ENCODE measurements at places on chromosomes 6 and 20.

DNA sequence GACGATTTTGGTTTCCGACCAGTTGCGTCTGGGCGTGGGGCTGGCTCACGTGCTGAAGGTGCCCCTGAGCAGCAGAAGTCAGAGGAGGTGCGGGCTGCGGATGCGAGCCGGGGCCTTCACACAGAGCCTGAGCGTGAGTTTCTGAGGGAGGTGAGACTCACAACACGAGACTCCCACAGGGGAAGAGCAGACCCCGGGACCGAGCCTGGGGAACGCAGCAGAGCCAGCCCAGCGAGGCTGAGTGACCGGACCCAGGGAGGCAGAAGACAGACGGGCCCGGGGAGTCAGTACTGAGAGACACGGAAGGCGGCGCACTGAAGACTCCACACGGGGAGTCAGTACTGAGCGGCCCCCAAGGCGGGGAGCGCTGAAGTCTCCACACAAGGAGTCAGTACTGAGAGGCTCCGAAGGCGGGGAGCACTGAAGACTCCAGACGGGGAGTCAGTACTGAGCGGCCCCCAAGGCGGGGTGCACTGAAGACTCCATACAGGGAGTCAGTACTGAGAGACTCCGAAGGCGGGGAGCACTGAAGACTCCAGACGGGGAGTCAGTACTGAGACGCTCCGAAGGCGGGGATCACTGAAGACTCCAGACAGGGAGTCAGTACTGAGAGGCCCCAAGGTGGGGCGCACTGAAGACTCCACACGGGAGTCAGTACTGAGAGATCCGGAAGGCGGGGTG is 77.8 kb downstream of the DLL1 start:
- no peak for DNase-seq

DNA sequence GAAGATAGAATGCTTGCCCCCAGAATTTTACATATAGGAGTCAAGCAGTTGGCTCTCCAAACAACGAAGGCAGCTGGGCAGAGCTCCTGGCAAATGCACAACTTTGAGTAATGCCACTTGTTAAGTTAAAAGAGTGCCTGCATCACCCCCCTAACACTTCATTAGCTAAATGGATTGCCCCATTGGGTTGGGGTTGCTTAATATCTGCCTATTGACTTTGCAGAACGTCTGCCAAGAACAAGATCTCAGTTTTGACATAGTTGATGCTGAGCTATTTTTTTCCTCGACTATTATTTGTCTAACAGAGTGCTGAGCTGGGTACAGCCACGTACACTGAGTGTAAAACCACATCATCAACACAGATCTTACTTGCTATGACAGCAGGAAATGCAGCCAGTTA is 12.1 kb downstream of the ANKRD60 start:
- no peak for DNase-seq

DNA sequence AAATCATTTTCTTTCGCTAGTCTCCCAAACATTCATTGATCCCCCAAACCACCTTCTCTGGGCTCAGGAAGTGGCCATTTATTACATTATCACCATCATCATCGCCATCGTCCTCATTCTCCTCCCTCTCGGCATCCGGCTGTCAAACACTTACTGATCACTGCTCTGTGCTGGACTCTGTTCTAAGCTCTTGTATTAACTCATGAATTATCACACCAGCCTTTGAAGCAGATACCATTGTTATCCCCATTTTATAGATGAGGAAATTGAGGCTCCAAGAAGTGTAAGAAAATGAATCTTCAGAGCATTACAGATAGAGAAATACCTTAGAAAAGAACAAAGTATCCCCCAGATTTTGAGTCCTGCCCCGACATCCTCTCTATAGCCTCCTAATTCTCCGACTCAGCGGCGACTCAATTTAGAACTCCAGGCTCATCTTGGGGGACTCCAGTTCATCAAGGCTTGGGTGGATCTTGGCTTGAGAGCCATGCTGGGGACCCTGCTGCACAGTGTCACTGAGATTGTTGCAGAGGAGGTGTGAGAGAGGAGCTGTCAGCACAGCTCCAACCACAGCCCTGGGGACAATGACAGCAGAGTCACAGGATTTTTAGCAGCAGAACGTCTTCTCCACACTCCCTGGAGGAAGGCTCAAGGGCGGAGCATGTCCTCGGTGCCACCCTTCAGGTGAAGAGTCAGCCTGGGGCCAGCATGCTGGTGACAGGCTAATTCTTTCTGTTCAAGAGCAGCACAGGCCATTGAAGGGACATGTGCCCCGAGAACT is 6.6 kb upstream of the EEF1E1 start:
- DNase-seq = no peak

DNA sequence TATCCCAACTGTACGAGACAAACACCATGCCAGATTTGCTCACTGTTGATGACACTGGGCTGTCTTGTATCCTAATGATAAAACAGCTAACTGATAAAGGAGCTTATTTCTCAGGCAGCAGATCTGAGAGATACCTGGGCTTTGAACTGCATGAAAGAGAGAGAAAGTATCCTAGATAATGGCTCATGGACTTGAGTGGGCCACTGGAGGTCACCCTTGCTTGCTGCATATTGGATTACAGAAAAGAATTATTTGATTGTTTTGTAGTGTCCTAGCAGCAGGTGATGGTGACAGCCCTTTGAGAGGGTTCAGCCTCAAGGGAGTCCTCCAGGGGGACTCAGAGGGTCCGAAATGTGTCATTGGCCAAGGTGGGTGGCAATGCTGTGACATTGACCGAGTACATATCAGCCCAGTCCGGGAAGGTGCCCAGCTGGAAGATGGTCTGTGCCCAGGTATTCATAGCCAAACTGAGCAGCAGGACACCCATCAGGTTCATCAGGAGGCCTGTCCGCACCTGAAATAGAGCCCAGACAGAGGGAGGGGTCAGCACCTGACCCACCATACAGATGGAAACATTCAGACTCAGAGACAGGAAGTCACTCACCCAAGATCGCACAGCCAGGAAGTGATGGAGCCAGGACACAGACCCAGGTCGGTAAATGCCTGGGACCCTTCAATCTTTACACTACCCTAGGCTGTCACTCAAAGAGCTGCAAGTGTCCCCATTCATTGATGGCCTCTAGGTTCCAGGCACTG is 9.4 kb upstream of the OCSTAMP start:
- no peak for DNase-seq

DNA sequence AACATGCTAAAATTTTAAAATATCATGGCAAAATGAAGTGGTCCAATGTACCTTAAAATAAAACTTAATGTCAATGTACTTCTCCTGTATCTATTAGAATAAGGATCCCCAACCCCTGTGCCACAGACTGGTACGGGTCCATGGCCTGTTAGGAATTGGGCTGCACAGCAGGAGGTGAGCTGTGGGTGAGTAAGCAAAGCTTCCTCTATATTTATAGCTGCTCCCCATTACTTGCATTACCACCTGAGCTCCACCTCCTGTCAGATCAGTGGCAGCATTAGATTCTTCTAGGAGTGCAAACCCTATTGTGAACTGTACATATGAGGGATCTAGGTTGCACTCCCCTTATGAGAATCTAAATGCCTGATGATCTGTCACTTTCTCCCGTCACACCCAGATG is 86.0 kb downstream of the SLC16A10 start:
- DNase-seq = no peak

DNA sequence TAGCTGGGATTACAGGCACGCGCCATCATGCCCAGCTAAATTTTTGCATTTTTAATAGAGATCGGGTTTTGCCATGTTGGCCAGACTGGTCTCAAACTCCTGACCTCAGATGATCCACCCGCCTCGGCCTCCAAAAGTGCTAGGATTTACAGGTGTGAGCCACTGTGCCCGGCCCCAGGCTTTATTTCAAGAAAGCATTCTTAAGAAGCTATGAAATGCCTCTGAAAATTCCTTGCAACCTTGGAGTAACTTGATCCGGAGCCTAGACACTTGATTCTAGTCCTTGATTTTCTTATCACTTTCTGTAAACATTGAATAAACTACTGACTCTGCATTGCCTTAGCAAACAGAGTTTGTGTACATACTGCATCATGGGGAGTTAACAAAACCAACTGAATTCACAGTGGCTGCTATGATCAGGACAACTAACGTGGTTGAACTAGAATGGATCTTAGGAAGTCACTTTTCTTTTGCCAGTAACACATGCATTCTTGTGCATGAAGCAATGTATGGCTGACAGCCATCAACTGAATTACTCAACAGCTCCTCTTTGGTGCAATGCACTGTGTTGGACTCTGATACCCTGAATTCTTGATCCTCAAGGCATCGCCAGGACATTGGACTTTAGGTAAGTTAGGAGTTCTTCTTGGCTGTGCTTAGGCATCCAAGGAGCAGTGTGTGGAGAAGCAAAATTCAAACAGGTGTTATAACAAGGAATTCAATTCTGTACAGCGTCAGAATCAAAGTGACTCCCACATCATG is 102.8 kb upstream of the TMEM170B start:
- no peak for DNase-seq

- no peak for DNase-seq
Measured at GRCh38 chr6:10210052-10210451, 204.8 kb downstream of the TFAP2A start.

- DNase-seq = no peak
Measured at GRCh38 chr6:72783035-72783434, 161.2 kb downstream of the KCNQ5 start.

DNA sequence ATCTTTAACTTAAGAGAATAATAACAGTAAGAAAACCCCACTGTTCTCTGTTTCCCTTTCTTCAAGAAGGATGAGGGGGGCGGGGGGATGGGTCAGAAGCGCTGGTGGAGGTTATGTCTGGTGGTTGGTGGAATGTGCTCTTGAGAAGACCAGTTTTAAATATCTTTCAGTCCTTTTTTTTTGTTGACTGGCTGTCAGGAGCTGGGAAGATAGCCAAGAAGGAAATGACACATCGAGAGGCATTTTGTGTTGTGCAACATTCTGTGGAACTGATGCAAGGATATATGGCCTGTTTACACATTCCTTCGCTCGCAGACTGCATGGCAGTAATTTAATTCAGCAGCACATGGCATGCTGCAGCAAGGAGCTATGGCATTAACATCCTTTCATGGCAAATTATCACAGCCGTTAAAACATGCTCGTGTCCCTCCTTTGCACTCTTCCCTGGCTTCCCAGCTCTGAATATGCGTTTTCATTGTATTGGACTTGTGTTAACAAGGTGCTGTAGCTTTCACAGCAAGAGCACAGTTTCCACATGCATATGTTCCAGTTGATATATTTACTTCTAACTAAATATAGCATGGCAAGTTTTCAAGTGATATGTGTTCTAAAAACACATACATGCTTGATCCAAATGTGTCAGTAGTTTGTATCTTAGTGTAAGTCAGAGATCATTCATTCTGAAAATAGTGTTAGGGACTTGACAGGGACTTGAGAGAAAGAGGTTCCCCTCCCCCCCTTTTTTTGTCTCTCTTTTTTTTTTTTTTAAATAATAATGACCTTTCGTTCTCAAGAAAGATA is 68.2 kb upstream of the SUPT3H start:
- DNase-seq = peak; percentile 45

DNA sequence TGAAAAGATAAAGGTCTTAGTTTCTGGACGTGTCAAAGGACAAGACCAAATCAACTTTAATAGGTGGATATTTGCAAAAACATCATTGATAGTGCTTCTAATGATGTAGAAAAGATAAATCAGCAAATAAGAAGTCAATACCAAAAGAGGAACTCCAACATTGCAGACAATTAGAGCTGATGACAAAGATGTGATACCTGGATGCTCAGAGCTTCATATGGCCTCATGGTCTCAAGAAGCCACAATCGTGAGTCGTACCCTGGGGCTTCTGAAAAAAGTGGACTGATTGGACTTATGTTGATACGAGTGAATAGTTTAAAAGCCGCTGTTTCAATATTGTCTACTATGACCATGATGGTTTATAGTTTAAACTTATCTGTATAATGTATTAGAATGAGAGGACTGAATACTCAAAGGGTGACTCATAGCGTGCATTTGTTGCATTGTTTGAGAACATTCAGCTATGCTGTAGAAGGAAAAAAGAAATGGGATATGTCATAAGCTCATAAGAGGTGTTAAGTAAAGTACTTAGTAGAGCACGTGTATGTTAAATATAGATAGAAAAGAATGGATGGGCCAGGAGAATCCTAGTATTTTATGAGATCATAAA is 54.6 kb upstream of the RIPOR2 start:
- no peak for DNase-seq

DNA sequence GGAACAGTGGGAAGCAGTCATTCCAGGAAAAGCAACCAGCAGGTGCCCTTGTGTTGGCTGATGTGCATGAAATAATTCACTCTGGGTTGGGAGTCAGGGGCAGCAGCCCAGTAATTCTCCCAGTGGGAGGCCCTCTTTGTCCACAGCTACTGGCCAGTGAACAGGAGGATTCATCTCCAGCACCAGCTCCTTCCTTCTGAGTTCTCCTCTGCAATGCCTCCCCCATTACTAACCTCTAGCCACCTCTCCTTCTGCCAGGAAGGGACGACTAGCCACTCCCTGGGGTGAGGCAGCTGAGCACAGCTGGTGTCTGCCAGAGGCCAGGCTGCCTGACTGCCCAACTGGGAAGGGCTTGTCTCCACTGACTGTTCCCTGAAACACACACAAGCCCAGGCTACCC is 12.5 kb upstream of the R3HDML start:
- no peak for DNase-seq

DNA sequence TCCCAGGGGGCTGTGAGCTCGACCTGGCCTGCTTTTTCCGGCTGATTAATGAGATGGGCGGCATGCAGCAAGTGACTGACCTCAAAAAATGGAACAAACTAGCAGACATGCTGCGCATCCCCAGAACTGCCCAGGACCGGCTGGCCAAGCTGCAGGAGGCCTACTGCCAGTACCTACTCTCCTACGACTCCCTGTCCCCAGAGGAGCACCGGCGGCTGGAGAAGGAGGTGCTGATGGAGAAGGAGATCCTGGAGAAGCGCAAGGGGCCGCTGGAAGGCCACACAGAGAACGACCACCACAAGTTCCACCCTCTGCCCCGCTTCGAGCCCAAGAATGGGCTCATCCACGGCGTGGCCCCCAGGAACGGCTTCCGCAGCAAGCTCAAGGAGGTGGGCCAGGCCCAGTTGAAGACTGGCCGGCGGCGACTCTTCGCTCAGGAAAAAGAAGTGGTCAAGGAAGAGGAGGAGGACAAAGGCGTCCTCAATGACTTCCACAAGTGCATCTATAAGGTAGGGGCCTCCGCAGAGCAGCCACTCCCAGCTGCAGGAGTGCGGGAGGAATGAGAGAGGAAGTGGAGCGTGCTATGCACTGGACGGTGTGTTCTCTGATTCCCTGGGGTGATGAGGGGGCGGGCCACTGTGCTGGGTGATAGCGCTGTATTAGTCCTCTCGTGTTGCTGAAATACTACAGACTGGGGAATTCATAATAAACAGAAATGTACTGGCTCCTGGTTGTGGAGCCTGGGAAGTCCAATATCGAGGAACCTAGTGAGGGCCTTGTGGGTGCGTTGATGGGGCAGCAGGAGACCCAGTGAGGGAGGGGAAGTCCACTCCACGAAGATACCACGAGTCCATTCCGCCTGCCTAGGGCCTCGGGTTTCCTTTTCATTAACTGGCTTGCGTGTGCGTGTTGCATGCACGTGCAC is 161.7 kb downstream of the DTNBP1 start:
- DNase-seq = no peak

- DNase-seq = peak; percentile 59
Measured at GRCh38 chr6:7107578-7108195, at the start of gene RREB1. TSS of gene RREB1 (plus strand) at chr6:7107961. CDS start at chr6:7181912, 73,951 bp downstream.
